Right ventricle myocardium superior (tissue), 1 donor: ENCODE measurements at places on chromosomes 6 and 20. TPM values are rescaled to one million over a fixed set of nuclear protein-coding genes. Genes with fewer than 3 reads are reported as not detected.

Gene PPP1R14C
- 131 TPM for total RNA-seq

Gene BMP2
- 2.5 TPM for total RNA-seq

Gene CLDN20
- total RNA-seq = not detected

Gene APCDD1L
- 0.54 TPM for total RNA-seq

Gene SALL4
- 0.03 TPM for total RNA-seq

Gene UBE2J1
- 11.9 TPM for total RNA-seq

Gene CALHM6
- total RNA-seq = 1.4 TPM

Gene NKX2-2
- not detected for total RNA-seq

Gene TREM2
- total RNA-seq = 0.35 TPM

Gene ZNF337
- total RNA-seq = 6.7 TPM

Gene MMP24
- 0.13 TPM for total RNA-seq

- DNase-seq = no peak
Measured at GRCh38 chr20:4046311-4046924, 31.1 kb upstream of the RNF24 start.

- peak; percentile 78 for DNase-seq
Measured at GRCh38 chr20:1330075-1330830, 1.3 kb upstream of the SDCBP2 start.

- no peak for DNase-seq
Measured at GRCh38 chr6:170179616-170180324, 111.1 kb downstream of the DLL1 start.

- no peak for DNase-seq
Measured at GRCh38 chr20:1327827-1328679, 886 bp downstream of the SDCBP2 start.

DNA sequence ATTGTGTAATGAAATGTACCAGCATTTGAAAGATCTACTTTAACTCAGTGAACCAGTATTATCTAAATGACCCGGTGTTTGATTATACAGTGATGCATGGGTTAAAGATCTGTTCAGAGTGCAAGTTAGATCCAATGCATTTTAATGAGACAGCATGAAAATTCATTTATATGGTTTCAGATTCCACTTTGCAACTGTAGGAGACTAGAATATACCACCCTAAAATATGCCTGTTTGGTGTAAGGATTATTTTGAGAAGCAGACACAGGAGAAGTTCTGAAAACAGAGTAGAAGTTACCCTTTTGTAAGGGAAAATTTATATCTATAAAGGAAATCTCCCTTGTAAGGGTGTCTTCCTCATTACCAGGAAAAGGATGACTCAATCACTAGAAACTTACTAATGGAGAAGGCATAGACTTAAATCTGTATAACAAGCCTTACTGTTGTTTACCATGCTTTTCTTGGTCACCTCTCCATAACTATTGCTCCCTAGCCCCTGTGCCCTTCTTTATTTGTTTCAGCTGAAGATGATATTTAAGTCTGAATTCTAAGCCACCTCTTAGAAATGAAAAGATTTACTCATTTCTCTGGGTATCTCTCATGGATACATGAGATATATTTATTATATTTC is 105.4 kb downstream of the NCOA3 start:
- DNase-seq = no peak

- no peak for DNase-seq
Measured at GRCh38 chr6:47407300-47408281, 70.0 kb upstream of the CD2AP start.

DNA sequence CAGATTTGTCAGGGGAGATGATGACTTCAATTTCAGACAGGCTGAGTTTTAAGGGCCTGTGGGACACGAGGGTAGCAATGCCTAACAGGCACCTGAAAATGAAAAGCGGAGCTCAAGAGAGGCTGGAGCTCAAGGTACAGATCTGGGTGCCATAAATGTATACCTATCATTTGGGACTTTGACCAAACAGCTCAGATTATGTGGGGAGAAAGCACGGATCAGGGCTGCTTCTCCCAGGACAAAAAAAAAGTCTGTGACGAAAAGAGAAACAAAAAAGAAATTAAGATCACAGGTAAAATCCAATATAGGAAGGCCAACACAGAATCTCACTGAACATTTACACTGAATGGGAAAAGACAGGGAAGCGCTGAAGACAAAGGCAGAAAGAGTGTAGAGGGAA is 1.9 kb downstream of the PRELID3B start:
- DNase-seq = no peak

DNA sequence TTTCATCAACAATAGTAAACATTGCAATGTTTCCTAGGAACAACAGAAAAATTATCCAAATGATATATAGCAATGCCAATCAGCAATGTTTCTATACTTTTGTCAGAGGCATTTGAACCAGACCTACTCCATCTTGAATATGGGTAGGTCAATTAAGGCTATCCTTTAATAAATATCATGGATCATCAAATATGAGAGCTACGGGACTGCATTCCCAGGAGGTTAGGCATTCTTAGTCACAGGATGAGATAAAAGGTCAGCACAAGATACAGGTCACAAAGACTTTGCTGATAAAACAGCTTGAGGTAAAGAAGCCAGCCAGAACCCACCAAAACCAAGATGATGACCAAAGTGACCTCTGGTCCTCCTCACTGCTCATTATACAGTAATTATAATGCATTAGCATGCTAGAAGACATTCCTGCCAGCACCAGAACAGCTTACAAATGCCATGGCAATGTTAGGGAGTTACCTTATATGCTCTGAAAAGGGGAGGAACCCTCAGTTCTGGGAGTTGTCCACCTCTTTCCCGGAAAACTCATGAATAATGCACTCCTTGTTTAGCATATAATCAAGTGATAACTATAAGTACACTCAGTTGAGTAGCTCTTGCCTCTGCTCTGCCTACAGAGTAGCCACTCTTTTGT is 8.6 kb upstream of the SERPINB6 start:
- no peak for DNase-seq

DNA sequence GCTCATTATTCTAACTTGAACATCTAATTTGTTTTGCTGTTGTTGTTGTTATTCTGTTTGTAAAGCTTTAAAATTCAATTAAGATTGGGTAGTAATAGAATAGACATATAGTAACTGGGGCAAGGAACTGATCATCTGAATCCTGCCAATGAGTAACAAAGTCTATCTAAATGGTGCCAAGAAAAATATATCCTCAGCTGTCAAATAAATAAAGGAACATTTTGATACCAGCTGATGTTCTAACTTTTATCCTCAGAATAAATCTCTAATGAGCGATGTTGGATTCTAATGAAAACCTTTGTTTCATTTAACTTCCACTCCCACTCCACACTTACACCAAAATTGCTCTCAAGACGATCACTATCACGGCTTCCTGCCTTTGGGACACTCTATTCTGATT is 210.9 kb downstream of the TINAG start:
- DNase-seq = no peak

DNA sequence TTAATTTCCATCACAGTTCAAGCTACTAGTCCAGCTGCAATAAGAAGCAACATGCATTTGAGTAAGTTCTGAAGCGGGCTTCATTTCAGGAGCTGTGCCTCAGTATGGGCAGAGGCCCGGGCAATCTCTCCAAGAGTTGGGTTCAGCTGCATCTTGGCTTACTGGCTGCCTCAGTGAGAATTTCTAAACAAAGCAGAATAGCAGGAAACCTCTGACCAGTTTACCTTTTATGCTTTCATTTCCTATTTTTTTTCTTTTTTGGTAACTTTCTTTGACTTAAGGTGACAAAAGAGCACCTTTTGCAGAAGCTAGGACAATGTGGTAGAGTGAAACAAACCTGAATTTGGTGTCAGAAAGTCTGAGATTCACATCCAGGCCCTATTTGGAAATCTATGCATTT is 51.0 kb upstream of the FBXO30 start:
- DNase-seq = no peak

GRCh38 chr20:34172926-34173325 is 60.9 kb upstream of the EIF2S2 start:
- DNase-seq = no peak

GRCh38 chr6:3013486-3013885 is 13.8 kb downstream of the NQO2 start:
- DNase-seq = peak; percentile 67

DNA sequence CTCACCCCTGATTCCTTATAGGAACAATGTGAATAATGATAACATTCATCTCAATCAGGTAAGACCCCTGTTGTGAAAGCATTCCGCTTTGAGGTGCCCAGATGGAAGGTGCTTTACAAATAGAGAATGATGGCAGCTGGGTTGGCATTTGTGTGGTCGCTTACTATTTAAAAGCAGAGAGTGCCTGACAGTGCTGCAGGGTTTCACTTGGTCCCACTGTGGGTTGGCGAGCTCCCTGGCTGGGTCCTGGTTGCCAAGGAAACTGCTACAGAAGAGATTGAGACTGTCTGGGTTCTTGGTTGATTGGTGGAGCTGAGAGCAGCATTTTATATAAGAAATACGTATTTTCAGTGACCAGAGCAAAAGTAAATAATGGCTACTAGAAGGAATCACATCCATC is 207.2 kb upstream of the KCNQ5 start:
- no peak for DNase-seq

- no peak for DNase-seq
Measured at GRCh38 chr6:107977283-107977682, 19.3 kb upstream of the SEC63 start.

- DNase-seq = no peak
Measured at GRCh38 chr20:13294522-13294921, 73.4 kb downstream of the ISM1 start.

GRCh38 chr20:17565169-17565845 is 4.6 kb upstream of the DSTN start:
- DNase-seq = no peak

- no peak for DNase-seq
Measured at GRCh38 chr6:144278659-144279314, 6.3 kb upstream of the UTRN start.
